ENCODE measurements at places on chromosomes 12 and 14. TPM values are rescaled to one million over a fixed set of nuclear protein-coding genes. Genes with fewer than 3 reads are reported as not detected.

- DNase-seq = no peak
Measured at GRCh38 chr14:102757646-102758045, 19.6 kb upstream of the TRAF3 start.

Gene AKAP6
- total RNA-seq = 11.9 TPM

- DNase-seq = no peak
Measured at GRCh38 chr12:67288561-67288960, 19.4 kb downstream of the CAND1 start.

- DNase-seq = no peak
Measured at GRCh38 chr12:60021235-60021634, 425.4 kb downstream of the SLC16A7 start.

Gene SLCO1B3
- not detected for total RNA-seq

GRCh38 chr12:32477714-32478113 lies 78.4 kb downstream of the FGD4 start:
- DNase-seq = no peak

GRCh38 chr12:8823565-8824300 lies 1.3 kb downstream of the A2ML1 start:
- DNase-seq = peak; percentile 43
